Neural crest cell (in vitro differentiated cells): ENCODE measurements at places on chromosomes 2 and 18.

DNA sequence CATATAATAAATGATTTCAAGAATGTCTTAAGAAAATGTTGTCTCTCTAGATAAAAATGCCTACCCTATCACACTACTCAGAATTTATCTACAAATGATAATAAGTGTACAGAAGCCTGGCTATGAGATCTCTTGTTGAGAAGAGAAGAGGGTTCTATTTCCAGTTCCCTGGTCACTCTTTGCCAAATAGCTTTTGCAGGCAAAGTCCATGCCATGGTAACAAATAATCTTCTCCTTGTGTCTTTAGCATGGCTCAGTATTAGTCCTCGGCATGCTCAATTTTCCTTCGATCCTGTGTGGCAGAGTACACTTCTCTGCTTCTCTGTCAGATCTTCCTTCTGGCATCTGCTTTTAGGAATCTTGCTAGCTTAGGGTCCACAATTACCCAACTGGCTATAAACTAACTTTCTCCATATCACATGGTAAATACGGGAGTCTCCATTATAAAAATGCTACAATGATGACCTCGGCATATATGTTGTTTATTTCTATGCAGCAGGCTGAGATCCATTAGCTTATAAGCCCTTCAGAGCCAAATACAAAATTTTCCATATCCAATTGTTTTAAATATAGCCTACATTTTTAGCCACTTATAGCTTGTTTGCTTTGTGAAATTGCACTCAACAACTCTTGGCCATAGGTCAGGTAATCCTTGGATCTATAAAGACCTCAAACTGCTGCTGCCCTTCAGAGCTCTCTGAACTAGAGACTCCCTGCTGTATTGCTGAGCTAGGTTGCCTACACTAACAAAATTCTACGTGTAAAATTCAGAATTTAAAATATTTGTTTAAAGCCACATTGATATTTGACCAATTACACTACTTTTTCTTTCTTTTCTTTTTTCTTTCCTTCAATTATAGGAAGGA lies 157.5 kb downstream of the FSIP2 start:
- DNase-seq = no peak

GRCh38 chr2:86464652-86465051 lies 23.5 kb downstream of the KDM3A start:
- DNase-seq = no peak

GRCh38 chr2:18483896-18484295 lies 76.6 kb downstream of the RDH14 start:
- DNase-seq = no peak

GRCh38 chr2:239537633-239538356 lies 137.0 kb upstream of the HDAC4 start:
- DNase-seq = no peak

- no peak for DNase-seq
Observed at GRCh38 chr2:128756365-128756717, 437.7 kb upstream of the HS6ST1 start.

GRCh38 chr2:21294446-21294845 lies 170.7 kb downstream of the TDRD15 start:
- DNase-seq = no peak

GRCh38 chr18:58418361-58418760 lies 210.5 kb downstream of the ALPK2 start:
- DNase-seq = no peak

DNA sequence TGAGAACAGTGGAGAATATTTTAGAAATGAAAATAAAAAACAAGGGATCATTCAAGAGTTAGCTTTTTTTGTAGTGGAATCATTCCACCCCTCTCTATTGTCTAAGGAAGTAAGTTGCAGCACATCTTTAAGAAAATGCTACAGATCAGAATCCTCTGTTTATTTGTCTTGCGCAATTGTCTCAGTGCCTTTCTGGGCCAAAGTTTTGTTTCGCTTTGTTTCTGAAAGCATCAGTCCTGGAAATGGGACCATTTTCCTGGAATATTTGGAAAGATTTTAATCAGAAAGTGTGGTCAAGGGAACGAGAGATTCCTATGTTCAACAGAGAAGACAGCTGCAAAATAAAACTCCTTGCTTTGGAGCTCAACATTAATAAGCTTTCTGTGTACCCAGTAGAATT lies 74.0 kb downstream of the NRXN1 start:
- DNase-seq = no peak

- no peak for DNase-seq
Observed at GRCh38 chr2:15802657-15803542, 137.4 kb upstream of the MYCN start.

- DNase-seq = no peak
Observed at GRCh38 chr2:61759005-61759404, 94.9 kb downstream of the FAM161A start.

- DNase-seq = no peak
Observed at GRCh38 chr2:39930175-39930917, 151.3 kb upstream of the THUMPD2 start.

- no peak for DNase-seq
Observed at GRCh38 chr2:1621041-1621440, 123.3 kb downstream of the PXDN start.
